ENCODE measurements at places on chromosomes 4 and X.

- no peak for DNase-seq
Observed at GRCh38 chrX:150303386-150304097, 59.6 kb upstream of the MAMLD1 start.

GRCh38 chr4:35237924-35238323, 1006.4 kb downstream of the ARAP2 start:
- no peak for DNase-seq

- no peak for DNase-seq
Observed at GRCh38 chr4:3363411-3364141, 70.8 kb downstream of the RGS12 start.

GRCh38 chr4:88908003-88908402, 149.0 kb downstream of the FAM13A start:
- no peak for DNase-seq

All from activated CD8-positive, alpha-beta memory T cell treated with anti-CD3 and anti-CD28 coated beads for 1 hour (primary cell).